Sciatic nerve (tissue), 2 donors: ENCODE measurements at places on chromosomes 3 and 15.

- DNase-seq, result no peak
These were observed 23.6 kb upstream of the BCL2A1 start for GRCh38 chr15:79994615-79995014.

DNA sequence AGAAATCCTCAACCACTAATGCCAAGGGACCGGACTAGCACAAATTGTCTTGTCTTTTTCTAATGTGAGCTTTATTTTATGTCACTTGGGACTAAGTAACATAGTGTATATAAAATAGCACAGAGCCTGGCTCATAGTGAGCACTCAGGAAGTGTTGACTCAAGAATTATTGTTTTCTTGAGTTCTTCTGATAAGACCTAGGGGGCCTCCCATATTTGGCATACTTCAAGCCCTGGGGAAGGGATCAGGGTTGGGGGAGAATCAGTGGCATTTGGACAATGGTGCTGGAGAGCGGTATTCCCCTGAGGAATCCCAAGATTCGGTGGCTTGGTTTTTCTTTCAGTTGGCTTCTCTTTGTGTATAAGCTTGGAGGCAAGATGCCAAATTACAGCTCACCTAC, 19.4 kb downstream of the ZNF80 start:
- no peak for DNase-seq

- DNase-seq, result no peak
These were observed 8.6 kb upstream of the GABPB1 start for GRCh38 chr15:50363612-50364011.

- no peak for DNase-seq
These were observed 115.9 kb downstream of the RASA2 start for GRCh38 chr3:141602706-141603105.

DNA sequence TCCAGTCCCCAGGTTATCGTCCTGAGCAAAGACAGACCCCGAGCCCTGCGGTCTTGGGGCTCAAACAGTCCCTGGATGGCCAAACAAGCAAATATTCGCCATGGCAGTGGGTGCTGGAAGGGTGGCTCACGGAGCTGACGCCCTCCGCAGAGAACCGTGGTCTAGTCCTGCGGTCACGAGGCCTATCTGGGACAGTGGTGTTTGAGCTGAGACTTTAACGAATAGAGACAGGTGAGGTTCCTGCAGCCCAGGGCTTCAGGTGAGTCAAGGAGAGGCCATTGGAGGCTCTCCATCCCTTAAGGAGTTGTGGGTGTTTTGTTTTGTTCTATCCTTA, 399 bp upstream of the SUCLG2 start:
- no peak for DNase-seq

DNA sequence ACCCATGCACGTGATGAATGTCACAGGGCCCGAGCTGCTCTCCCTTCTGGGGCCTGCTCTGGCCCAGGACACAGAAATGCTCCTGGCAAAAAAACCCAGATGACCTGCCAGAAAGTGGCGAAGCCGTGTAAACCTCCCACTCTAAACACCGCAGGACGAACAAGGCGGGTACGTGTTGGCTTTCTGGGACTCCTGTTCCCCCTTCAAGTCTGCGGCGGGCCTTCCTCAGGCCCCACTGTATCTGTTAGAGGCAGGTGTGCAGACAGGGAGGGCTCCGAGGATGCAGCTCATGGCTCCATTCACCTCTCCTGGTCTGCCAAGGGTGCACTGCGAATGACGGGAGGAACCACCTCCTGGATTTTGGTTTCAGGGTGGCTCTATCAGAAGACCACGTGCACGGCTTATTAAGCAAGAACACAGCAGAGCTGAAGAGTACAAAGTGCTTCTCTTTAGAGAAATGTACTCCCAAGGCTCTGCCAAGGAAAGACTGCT, 173.8 kb downstream of the ADAMTS17 start:
- DNase-seq, result no peak

GRCh38 chr3:161388855-161389254, 17.5 kb upstream of the SPTSSB start:
- no peak for DNase-seq

GRCh38 chr15:42457445-42458442, 33.2 kb downstream of the ZNF106 start:
- DNase-seq, result peak; percentile 79

GRCh38 chr15:33375236-33375635, 64.5 kb downstream of the RYR3 start:
- DNase-seq, result no peak
